ENCODE measurements at places on chromosomes 5 and 9.

DNA sequence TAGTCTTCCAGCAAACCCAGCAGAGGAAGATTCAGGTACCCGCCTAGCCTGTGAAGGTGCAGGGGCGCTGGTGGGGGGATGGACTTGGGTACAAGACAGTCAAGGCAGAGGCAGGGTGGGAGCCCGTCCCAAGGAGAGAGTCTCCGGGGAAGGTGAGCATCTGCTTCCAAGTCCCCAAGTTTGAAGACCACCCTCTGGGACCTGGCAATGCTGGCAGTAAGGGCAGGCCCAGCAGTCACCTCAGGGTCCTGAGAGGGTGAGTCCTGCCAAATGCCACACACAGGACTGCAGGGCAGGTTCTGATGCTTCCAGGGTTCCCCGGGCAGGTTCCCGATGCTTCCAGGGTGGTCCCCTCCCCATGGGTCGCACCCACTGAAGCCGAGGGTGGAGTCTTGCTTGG is 261.8 kb upstream of the IRX1 start:
- DNase-seq: no peak

- no peak for DNase-seq
These were observed 142.7 kb downstream of the CACNA1B start for GRCh38 chr9:138020120-138020794.

GRCh38 chr9:127835991-127836516 is 18.4 kb downstream of the ENG start:
- DNase-seq: no peak

DNA sequence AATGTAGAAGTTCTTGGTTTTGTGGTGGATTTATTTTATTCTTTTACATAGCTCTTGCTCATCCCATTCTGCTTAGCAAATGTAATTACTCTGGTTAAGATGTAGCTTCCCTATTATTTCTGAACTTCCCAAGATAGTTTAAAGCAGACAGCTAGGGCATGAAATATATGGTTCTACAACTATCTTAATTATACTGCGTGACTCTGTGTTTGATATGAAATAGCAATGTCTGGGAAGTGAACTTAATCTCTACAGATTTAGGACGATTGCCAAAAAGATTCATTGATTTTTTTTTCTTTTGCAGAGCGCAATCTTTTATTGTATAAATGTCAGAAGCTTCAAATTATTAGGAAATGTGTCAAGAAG is 529.3 kb upstream of the ZNF608 start:
- no peak for DNase-seq

DNA sequence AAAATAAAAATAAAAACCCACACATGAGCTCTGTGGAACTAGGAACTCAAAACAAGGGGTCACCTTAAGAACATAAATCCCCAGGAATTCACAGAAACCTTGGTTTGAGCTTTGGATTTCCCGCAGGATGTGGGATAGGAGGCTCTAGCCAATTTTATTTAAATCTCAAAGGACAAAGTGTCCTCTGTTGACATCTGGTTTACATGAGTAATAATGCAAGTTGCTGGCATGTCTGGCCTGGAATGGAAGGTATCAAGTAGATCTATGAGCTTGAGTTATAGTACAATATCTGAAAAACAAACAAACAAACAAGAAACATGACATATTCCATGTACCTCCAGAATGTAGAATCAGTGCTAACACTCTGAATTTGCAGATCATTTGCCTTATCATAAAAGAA is 94.2 kb upstream of the SLIT3 start:
- DNase-seq: no peak

DNA sequence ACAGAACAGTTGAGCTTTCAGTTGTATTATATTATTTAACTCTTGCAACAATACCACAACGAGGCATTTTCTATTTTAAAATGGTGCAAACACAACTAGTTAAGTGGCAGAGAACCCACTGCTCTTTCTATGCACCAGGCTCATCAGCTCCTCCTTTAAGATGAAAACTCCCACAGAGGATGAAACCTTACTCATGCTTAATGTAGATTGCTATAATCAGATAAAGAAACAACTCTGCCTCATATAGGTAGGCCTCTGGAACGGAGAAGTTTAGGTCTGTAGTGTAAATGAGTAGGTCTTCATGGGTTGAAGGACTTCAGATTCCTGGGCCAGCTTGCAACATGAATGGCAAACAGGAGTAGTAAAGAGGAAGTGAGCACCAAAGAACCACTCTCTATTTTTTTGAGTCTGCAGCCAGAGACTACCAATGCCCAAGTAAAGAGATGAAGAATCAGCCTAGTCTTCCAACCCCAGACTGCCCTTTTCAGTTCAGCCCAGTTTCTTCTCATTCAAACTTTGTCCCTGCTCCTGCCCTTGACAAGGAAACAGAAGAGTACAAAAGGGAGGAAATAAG is 33.9 kb downstream of the HACD4 start:
- no peak for DNase-seq

DNA sequence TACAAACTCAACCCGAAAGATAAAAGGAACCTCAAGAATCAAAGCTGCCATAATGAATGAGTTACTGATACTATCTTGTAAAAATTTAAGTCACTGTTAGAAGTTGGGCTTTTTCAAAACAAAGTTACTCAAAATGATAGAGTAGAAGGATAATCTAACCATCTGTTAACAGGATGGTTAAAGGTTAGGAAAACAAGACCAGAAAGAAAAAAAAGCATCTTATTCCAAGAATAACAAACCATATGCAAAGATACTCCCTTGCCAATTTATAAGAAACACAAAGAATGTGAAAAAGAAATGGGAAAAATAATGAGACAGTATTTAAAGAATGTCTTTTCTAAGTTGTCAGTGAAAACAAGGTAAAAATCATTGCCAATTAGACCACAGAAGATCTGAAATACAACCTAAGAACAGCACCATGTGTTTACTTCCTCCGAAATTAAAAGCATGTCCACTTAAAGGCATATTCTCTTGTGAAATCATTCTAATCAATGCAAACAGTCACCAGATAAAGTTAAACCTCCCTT is 51.2 kb downstream of the STRBP start:
- no peak for DNase-seq

DNA sequence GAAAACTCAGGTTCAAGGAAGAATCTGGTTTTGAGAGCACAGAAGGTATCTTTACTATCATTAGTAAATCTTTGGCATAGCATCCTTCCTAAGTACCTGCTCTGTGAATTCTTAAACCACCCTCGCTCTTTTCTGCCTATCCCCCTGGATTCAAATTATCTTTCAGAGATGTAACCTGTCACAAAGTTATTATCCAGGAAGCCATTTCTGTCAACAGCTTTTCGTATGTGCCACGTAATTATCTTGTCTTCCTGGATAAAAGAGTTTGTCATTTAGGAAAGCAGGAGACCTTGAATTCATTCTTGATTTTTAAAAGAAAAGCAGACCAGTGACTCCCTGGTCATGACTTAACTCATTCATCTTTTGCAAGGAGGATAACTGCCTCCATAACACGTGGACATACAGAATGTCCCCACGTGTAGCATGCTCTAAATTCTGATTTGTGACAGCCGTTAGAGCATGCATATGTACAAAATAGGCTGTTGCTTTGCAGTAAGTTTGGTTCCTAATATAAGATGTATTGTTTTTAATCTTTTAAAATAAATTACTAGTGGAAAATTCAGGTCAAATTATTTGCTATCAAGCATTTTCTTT is 189.0 kb downstream of the TRIO start:
- no peak for DNase-seq

GRCh38 chr5:57577432-57578175 is 95.0 kb upstream of the ACTBL2 start:
- DNase-seq: no peak

DNA sequence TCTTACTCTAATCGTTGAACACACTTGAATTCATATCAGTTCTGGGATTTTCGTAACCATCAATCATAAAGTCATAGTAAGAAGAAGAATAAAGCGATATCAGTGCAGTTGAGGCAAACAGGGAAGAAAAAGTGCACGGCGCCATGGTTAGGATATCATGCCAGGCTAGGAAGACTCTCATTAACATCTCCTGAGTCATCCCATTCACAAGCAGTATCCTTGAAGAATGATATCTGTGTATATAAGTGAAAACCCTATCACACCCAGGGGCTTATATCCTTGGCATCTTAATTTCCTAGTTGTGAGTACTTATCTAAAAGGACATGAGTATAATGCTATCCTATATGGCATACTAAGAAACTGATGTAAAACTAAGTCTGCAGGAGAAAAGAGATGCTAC is 38.6 kb downstream of the NFIB start:
- DNase-seq: no peak

DNA sequence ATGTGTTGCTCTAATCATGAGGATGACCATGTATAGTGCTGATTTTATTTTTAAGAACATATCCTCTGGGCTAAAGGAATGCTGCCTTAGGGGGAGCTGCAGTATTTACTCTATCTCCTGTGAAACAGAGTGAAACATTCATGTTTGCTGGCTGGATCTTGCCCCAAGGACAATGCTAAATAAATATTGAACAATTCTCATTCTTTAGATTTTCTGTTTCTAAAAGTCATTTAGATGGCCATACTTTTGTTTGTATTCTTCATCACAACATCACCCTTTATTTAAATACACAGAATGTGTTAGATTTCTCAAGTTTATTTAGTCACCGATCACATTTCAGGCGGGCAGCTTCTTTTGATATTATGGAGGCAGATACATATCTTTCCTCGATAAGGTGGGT is 103.3 kb downstream of the ARHGEF28 start:
- DNase-seq: no peak

DNA sequence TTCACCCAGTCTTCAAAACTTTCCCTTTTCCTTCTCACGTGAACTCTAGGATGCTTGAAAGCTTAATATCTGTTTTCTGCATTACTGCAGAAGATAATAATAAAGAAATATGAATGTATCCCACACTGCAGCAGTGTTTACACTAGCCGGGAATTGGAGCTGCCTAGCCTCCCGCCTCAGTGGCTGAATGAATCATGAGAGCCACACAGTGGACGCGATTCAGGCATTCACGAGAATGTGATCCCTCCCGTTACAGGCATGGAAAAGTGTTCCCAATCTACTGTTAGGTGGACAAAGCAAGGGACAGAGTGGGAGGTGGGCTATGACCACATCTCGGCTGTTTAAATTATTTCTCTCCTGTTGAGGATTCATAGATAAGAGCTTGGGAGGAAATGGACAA is 69.4 kb upstream of the CTSL start:
- DNase-seq: no peak

DNA sequence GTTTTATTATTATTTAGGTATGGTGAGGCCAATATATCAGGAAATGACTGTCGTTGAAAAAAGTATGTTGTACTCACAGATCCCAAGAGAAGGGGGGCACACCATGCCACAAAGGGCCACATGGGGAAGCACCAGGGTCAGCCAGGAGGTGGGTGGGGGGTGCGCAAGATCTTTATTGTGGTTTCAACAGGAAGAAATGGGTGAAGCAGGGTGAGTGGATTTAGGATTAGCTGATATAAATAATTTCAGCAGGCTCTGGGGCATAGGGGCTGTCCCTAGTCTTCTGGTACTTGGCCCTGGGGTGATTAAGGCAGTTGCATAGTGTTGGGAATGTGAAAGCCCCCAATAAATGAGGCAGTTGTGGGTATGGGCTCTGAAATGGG is 8.6 kb downstream of the PDCD1LG2 start:
- no peak for DNase-seq

DNA sequence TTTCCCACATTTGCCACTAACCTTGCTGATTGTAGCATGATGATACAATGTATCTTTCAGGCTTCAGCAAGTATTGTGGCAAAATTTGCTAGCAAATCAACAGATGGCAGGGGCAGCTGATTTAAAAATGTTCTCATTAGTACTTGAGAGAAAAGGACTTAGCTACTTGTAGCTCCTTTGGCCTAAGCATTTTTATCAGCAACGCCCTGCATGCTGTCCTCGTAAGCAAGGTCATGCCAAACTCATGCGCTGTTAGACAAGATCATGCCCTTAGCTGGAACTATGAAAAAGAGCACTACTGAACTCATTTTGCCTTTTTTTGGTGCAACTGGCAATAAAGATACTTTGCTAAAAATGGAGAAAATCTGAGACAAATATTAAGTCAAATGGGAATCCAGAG is 197.1 kb downstream of the ICE1 start:
- DNase-seq: no peak

DNA sequence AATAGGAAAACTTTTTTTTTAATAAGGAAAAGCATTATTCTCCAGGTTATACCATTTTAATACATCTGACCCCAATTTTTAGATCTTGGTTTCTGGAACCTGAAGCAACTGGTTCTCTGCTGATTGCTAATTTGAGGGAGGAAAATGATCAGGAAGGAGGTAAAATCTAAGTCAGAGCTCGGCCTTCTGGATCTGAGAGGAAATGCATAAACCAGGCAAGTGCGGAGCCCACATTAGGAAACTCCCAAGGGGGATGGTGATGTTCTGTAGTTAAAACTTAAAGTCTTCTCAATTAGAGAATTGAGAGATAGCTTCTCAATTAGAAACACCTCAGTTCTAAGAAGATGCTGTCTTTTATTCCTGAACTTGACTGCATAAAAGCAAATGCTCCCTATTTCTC is 113.5 kb downstream of the TSSK1B start:
- DNase-seq: no peak

DNA sequence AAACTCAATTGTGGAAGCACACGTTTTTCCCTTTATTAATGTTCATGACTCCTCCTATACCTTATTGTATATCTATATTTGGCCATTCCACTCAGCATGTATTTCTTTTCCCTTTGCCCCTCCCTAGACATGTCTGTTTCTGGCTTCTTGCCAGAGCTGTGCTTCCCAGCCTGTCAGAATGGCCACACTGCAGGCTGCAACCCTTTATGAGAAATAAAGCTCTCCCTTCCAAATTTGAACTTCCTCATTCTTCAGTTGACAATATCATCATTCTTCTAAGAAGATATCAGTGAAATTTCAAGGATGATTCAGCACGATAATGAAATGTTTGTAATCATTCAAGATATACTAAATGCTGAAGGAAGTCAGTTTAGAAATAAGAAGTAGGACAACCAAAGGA is 107.6 kb upstream of the PRSS3 start:
- peak; percentile 12 for DNase-seq

DNA sequence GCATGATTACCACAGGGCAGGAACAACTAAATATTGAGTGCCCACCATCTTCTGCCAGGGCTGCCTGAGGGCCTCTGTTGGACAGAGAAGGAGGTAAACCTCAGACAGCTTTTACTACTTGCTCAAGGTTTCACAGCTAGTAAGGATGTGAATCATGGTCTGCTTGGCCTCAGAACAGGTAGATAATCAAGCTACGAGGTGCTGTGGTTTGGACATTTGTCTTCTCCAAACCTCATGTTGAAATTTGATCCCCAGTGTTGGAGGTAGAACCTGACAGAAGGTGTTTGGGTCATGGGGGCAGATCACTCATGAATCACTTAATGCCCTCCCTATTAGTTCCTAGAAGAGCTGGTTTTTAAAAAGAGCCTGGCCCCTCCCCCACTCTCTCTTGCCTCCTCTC is 541.2 kb upstream of the TRPC7 start:
- no peak for DNase-seq

DNA sequence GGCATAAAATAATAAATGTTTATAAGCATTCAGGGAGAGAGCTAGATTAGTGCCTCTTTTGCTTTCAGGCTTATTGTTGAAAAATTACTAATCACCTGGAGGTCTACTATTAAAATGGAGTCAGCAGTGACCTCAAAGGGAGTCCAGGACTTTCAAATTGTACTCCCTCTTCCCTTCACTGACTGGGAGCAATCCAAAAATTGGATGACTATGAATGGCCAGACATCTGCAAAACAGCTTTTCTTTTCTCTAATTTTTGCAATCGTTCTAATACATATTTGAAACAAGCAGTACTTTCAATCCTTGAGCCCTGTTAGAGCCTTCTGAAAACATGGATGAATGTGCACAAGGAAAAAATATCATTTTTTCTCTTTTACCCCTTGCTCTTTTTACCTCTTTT is 461.8 kb downstream of the TMEM232 start:
- no peak for DNase-seq

GRCh38 chr5:154042766-154043165 is 4.0 kb downstream of the MFAP3 start:
- DNase-seq: no peak

Data from Calu3 (cell line).